ENCODE measurements at places on chromosomes 7 and 10.
A peak's percentile ranks its signal among the peaks of the same experiment; 100 is the strongest.

DNA sequence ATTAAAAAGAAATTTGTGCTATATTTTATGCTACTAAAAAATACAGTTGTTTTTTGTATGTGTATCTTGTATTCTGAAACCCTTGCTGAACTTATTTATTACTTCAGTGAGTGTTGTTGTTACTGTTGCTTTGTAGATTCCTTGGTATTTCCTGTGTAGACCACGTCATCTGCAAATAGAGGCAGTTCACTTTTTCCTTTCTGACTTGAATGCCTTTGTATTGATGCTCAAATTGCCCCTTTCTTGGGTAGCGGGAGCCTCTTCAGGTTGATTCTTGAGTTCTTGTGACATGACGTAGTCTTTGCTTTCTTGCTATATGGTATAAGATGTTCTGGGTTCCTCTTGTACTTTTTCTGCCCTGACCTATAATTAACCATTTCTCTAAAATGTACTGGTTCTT lies 504.1 kb downstream of the SDK1 start:
- DNase-seq = peak; percentile 1

DNA sequence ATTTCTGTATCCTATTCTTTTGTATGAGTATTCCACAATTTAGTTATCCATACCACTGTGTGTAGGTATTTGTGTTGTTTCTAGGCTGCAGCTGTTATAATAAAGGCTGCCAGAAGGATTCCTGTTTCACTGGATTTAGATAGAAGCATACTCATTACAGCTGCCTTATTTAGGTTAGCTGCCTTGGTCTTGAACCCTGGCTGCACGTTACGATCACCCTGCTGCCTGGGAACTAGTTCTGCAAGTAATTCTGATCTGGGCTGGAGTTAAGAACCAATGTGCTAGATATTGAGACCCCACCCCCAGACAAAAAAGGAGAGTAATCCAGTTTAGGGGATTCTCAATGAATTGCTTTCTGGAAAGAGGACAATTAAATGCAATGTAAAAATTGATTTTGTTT lies 43.1 kb downstream of the CCDC71L start:
- no peak for DNase-seq

DNA sequence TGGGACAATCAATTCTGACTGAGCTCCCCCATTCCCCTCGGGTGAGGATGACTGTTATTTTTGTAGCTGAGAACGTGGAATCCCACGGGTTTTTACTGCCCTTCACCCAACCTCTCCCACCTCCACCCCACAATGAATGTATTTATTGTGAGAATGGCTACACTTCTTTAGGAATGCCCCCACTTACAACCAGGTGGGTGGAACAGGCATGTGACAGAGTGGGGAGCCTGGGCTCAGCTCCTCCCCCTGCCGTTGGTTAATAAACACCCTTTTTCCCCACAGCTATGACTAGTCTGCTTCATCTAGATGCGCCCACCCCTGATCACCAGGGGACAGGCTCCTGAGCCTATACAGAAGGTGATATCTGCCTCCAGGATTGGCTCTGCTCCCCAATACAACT lies 2.0 kb downstream of the MRPL43 start:
- DNase-seq = no peak

DNA sequence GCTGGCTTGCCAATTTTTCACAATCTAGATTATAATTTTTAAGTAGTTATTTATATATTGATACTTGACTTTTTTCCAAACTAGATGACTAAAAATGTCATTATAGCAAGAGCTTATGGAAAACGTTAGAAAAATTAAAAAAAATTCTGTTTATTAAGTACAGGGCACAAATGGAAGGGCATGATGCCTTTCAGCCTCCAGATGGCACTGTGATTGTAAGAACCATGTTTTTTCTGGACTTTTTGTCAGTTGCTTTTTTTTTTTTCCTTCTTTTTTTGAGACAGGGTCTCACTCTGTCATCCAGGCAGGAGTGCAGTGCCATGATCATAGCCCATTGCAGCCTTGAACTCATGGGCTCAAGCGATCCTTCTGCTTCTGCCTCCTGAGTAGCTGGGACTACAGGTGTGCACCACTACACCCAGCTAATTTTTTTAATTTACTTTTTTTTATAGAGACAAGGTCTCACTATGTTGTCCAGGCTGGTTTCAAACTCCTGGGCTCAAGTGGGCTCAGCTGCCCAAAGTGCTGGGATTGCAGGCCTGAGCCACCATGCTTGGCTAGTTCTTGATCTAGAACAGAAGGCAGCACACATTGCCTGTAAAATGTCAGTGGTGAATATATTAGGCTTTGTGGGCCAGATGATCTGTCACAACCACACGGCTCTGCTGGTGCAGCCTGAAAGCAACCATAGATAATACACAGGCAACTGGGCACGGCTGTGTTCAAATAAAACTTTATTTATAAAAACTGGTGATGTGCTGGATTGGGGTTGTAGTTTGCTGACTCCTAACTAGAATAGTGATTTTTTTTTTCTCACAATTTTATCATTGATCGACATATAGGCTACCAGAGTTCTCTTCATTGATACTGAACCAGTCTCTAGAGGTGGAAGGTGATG lies 27.4 kb downstream of the UCMA start:
- DNase-seq = peak; percentile 47

All from epithelial cell of esophagus (primary cell).